ENCODE measurements at places on chromosomes 1 and 21.

DNA sequence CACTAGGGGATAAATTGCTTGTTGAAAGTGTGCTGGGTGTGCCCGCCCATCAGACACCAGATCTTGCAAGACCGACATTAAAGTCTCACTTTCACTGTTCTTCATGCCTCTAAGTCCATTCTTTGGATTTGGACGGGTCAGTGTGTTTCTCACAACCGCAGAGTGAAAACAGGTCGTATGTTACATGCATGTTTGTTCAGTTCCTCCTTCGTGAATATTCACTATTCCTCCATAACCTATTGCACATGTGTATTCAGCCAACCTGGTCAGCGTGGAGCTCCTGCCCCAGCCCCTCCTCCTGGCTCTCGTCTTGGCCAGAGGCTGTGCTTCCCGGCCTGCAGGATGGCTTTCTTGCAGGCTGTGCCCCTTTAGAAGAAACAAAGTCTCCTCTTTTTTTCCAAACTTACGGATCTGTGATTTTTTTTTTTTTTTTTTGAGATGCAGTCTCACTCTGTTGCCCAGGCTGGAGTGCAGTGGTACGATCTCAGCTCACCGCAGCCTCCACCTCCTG lies 2.2 kb upstream of the KRTAP10-6 start:
- no peak for DNase-seq

DNA sequence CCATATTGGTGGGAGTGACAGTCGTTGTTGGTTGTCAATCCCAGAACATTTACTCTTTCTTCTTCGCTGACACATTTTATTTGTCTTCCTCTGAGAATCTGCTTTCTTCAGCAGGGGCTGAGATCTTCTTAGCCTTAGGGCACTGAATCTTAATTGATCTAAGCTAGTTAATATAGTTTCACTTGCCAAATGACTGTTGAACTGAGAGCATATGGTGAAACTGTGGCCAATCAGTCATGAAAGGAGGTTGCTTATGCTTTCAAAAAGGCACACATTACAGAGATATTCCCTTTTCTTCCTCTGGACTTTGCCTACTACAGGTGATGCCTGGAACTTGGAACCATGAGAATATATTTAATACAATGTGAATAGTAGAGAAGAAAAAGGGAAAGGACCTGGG lies 60.0 kb upstream of the KIAA0040 start:
- no peak for DNase-seq

- DNase-seq, result no peak
Observed at GRCh38 chr1:19046972-19047731, 90.7 kb upstream of the IFFO2 start.

- peak; percentile 77 for DNase-seq
Observed at GRCh38 chr1:56644919-56645676, at the start of gene PRKAA2. TSS of gene PRKAA2 (plus strand) at chr1:56645314. CDS start at chr1:56645388, 74 bp downstream.

GRCh38 chr1:156889802-156890580 lies 3.5 kb upstream of the PEAR1 start:
- peak; percentile 84 for DNase-seq

- DNase-seq, result no peak
Observed at GRCh38 chr1:243452092-243452491, 196.3 kb downstream of the SDCCAG8 start.

DNA sequence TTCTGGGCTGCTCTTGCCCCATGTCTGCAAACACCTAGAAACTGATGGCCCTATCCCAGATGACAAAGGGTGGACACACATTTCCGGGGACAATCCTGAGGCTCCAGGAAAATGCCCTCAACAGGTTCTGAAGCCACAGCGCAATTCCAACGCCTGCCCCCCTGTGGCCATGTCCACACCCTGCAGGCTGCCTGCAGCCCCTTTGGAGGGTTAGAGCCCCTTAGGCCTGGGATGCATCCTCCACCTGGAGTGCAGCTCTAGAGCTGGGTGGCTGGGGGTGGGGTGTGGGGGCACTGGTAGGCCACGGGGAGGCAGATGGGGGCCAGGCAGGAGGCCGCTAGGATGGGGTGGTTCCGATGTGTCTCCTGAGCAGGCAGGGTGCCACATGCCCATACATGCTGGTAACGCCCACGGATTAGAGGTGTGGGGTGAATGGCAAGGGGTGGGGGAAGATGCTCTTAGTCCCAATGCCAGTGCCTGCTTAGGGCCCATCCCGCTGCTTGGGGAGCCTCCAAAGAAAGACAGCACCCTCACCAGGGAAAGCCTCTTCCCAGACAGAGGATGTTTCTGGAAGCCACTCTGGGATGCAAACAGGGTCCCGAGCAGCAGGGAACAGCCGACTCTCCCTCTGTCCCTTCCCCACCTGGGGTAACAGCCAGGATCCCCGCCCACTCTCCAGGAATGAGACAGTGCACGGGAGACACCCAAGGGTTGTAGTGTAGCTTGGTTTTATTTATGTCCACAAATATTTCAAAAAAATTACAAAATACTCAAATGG lies 34.0 kb downstream of the SLC45A1 start:
- no peak for DNase-seq

DNA sequence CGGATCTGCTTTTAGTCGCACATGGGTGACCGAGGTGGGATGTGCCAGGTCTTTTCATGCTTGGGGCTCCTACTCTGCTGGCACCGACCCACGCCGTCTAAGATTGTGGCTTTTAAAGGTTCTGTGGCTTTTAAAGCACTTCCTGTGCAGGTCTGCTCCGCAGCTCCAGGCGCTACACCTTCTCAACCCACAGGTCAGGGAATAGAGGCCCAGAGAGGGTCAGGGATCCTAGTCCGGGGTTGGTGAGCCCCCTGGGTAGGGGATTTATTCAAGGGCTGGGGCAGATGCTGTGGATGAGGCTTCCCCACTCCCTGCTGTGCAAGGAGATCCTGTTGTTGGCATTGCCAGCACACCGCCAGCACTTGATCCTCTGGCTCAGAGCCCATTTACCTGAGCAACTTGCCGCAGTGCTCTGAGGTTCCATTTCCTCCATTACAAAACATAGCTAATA lies 212.8 kb upstream of the RAB4A start:
- DNase-seq, result no peak

- no peak for DNase-seq
Observed at GRCh38 chr1:90753556-90753955, 36.5 kb upstream of the BARHL2 start.

Measured in left forelimb (tissue), 1 donor.